Hindlimb muscle (tissue), 1 donor: ENCODE measurements at places on chromosomes 7 and 10. TPM values are rescaled to one million over a fixed set of nuclear protein-coding genes. Genes with fewer than 3 reads are reported as not detected.

ASB4 gene
- polyA plus RNA-seq, result 35.7 TPM

PNLIPRP3 gene
- 0.17 TPM for polyA plus RNA-seq

GPR85 gene
- polyA plus RNA-seq, result 1.5 TPM

DUSP5 gene
- polyA plus RNA-seq, result 4.2 TPM

PTPN20 gene
- 1.2 TPM for polyA plus RNA-seq

DNA sequence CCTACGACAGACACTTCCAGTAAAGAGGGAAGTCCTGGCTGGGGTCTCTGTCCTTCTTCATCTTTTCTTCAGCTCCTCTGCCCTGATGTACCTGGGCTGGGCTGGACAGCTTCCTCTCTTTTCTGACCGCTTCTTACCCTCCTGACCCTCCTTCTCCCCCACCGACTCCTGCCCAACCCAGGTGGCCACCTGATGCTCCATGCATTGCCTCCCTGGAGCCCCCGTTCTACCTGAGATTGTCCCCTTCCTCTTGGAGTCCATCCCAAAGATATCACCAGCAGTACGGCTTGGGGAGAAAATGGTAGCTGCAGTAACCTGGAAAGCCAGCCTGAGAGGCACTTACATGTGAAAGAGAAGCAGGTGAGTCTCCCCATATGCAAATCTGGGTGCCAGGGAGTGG lies 566.3 kb downstream of the TCERG1L start:
- DNase-seq, result no peak

DNA sequence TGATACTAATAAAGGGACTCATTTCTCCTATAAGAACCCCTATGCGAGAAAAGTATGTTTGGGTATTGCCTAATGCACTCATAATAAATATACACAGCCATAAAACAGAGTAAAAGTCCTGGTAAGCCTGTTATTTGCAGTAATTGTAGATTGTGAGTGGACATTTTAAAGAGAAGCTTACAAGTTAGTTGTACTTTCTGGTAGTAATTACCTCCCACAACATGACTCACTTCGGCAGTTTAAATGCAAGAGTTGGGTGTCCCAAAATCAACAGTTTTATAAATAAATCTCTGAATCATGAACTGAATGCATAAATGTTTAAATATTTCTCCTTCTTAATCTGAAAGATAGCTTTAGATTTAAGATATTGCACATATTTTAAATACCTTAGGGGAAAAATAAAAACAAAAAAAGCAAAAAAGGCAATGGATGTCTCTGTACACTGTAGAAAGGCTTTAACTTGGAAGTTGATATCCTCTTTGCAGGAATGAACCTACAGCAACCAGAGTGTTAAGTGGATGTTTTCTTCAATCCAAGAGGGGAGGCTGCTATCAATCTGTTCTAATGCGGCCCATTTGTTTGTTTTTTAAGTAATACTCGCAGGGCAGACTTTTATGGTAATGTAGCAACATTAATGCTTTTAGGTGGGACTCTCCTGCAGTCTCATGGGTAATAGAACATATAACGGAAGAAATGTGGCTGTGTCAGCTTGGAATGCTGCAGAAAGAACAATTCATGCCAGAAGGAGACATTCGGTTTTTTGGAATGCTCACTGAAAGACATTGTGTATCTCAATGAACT lies 57.3 kb upstream of the ZEB1 start:
- no peak for DNase-seq

DNA sequence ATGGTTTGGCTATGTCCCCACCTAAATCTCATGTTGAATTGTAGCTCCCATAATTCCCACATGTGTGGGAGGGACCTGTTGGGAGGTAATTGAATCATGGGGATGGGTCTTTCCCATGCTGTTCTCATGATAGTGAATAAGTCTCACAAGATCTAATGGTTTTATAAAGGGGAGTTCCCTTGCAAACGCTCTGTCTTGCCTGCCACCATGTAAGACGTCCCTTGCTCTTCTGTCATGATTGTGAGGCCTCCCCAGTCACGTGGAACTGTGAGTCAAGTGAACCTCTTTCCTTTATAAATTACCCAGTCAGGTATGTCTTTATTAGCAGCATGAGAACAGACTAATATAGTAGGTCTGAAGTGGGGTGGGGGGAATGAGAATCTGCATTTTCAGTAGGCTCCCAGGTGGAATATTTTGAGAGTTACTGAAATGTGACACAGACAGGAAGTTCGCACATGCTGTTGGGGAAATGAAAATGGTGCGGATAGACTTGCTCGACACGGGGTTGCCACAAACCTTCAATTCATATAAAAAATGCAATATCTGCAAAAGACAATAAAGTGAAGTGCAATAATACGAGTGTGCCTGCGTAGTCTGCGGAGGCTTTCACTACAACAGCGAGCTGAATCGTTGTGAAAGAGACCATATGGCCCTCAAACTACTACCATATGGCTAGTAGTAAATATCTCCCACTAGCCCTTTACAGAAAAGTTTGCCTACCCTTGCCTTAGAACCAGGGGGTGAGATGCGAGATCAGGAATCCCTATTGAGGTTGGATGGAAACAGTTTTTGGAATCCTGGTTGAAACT lies 166.1 kb downstream of the GRK5 start:
- DNase-seq, result no peak

- no peak for DNase-seq
These were observed 18.9 kb upstream of the DNAJC1 start for GRCh38 chr10:22022257-22023032.
